ENCODE measurements at places on chromosomes 13 and 19.

DNA sequence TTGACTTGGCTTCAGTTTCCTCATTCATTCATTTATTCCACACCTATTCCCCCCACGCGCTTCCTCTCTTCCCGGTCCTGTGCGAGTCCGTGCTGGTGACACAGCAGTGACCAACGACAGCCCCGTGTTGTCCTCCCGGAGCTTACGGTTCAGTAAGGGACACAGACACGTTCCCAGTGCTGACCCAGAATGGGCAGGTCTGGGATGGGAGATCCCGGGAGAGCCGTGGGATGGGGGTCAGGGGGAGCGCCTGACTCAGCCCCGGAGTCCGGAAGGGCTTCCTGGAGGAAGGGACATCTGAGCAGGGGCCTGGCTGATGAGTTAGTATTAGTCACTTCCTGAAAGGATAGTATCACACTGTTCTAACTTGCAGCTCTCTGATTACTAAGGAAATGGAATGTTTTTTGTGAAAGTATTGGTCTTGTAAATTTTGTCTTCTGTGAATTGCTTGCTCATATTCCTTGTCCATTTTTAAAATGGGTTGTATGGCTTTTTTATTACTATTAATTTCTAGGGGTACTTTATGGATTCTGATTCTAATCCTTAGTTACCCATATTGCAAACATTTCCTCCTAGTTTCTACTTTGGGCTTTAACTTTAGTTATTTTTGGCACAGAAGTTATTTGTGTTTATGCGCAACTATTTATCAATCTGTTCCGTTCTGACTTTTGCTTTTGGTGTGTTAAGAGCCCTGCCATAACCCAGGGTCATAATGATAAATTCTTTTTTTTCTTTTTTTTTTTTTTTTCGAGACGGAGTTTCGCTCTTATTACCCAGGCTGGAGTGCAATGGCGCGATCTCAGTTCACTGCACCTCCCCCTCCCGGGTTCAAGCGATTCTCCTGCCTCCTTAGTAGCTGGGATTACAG is 708 bp upstream of the ERCC1 start:
- peak; percentile 84 for DNase-seq

- no peak for DNase-seq
These were observed 177.5 kb downstream of the FOXO1 start for GRCh38 chr13:40488869-40489391.

- DNase-seq: no peak
These were observed 37.6 kb downstream of the ARHGEF18 start for GRCh38 chr19:7386308-7386707.

GRCh38 chr19:14147797-14148605 is 11.6 kb upstream of the ASF1B start:
- no peak for DNase-seq

- DNase-seq: no peak
These were observed 102.7 kb downstream of the LMO7 start for GRCh38 chr13:75738841-75739240.

DNA sequence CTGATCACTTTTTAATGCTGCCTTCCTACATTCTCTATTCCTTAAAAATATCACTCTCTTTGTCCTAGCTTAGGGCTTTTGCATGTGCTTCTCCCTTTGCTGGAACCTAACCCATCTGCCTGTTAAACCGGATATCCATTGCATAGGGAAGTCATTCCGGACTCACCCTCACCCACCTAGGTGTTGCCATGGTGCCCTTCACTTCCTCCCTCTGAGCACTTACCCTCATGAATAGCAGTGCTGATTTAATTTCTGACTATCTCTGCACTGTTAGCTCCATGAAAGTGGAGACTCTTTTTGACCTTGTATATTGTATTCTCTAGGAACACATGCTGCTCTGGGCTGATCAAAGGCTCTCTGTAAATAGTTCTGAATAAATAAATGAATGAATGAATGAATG is 401.9 kb downstream of the PCDH20 start:
- no peak for DNase-seq

DNA sequence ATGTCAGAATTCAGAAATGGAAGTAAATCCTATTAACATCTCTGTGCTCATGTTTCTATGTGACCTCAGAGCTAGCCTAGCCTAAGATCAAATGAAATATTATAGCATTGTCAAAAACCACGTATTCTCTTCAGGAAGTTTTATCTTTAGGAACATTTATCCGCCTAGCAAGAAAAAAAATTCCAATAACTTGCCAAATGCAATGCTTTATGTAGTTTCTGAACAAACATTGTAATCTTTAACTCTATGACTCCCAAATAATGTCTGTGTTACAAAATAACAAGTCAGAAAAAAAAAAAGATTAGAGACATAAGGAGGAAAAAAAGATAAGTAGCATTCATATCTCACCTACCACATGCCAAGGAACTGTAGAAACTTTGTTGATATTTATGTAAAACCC is 18.4 kb upstream of the IPO5 start:
- DNase-seq: no peak

DNA sequence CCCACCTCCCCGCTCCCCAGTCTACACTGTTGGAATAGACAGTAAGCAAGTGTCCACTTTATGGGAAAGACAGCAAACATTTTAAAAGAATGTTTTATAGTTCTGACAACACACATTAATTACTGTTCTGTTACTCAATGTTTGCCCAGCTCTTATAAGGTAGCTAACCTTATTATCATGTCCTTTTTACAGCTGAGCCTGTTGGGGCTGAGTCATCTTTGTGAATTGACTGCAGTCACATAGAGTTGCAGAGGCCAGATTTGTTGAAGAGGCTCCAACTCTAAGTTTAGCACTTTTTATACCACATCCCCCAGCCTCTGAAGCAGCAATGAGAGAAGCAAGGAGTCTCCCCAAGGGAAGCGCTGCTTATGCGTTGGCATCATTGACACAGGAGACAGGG is 76.2 kb downstream of the C13orf42 start:
- no peak for DNase-seq

GRCh38 chr19:40590464-40591265 is 10.5 kb upstream of the LTBP4 start:
- DNase-seq: no peak

DNA sequence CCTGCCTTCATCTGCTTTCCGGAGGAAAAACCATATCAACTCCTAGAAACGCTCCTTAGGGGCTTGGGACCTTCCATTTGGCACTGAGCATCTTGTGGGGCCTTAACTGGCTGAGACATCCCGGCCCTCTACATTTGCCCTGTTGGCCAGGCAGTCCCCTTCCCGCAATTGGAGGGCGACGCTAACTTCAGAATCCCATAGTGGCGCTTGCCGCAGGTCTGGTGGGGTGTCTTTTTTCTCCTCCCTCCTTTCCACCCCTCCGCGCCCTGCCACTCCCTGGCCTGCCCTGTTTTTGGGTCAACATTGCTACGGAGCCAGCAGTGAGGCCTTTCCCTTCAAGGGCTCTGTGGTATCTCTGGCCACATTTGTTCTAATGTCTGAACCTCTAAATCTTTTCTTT is 13.6 kb upstream of the CRTC1 start:
- DNase-seq: no peak

GRCh38 chr13:33110386-33110712 is 94.1 kb downstream of the KL start:
- DNase-seq: no peak

DNA sequence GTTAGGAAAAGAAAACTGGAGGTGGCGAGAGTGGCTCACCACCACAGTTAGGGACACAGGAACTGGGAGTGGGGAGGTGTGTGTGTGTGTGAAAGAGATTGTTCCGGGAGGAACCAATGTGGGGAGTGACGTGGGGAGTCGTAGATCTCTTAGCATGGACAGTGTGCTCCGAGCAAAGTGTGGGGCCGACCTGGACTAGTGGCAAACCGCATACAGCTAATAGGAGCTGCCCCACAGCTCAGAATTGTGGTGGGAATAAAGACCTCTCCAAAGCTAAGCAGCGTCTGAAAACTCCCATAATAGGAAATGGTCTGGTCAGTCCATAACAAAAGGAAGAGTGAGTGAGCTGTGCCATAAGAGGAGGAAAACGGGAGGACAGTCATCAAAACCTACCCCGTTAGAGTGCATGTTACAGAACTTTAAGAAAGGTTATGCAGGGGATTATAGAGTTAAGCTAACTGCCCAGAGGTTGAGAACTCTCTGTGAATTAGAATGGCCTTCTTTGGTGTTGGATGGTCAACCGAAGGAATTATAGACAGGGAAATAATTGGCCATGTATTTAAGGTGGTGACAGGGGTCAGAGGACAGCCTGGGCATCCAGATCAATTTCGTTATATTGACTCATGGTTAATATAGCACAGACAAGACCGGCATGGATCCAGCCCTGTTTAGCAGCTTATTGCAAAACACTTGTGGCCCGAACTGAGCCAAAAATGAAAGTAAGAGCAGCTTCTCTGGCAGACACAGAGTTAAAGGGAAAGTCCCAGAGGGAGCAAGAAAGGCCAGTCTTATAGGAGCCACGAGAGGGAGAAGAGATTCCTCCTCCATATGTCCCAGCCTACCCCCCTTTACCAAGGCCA is 8.9 kb upstream of the SLC15A1 start:
- DNase-seq: peak; percentile 45

DNA sequence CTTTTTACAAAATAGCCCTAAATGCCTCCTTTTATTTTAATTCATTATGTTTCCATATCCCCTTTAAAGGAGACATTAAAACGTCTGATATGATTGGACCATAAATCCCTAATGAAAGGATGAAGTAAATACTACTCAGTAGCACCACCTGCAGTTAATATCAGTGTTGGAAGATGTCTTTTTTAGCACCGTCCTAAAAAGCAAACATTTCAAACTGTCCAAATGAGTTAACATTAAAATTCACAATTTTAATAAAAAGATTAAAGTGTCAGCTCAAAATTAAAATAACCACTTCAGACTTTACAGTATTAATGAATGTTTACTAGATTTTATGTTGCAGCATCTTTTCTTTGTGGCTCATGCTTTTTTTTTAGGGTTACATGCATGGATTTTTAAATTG is 12.3 kb downstream of the ZNF507 start:
- no peak for DNase-seq

GRCh38 chr13:24165746-24166145 is 5.2 kb downstream of the SPATA13 start:
- DNase-seq: no peak

DNA sequence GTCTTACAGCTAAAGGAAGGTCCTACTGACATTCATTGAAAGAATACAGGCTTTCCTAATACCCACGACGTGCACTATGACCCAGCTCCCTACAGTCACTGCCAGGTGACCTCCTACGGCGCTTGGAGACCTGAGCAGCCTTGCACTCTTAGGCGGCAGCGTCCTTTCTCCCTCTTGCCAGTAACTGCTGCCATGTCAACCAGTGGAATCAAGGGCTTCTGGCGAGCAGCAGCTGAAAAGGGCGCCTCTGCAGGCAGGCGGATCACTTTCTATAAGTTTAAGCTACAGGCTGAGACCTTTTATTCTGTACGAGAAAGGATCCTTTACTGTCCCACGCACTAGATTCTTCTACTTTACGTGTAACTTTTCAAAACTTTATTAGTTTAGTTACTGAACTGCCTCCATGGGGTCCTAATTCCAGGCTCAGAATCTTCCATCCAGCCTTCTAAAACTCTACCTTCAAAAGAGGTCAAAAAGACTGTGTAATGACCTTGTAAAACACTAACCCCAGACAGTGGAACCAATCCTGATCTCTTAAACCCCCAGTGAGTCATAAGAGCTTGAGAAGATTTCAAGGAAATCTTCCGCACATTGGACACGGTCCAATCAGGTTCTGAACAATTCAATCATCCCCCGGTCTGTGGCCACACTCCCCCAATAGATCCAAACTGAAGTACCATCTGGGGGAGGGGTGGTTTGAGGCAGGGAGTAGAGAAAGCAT is 1.9 kb downstream of the KCTD12 start:
- no peak for DNase-seq

GRCh38 chr13:111043575-111043982 is 71.5 kb upstream of the ARHGEF7 start:
- no peak for DNase-seq

- no peak for DNase-seq
These were observed 10.6 kb upstream of the NFIX start for GRCh38 chr19:12984683-12985048.

- DNase-seq: no peak
These were observed 7.3 kb downstream of the PTBP1 start for GRCh38 chr19:804419-805165.

DNA sequence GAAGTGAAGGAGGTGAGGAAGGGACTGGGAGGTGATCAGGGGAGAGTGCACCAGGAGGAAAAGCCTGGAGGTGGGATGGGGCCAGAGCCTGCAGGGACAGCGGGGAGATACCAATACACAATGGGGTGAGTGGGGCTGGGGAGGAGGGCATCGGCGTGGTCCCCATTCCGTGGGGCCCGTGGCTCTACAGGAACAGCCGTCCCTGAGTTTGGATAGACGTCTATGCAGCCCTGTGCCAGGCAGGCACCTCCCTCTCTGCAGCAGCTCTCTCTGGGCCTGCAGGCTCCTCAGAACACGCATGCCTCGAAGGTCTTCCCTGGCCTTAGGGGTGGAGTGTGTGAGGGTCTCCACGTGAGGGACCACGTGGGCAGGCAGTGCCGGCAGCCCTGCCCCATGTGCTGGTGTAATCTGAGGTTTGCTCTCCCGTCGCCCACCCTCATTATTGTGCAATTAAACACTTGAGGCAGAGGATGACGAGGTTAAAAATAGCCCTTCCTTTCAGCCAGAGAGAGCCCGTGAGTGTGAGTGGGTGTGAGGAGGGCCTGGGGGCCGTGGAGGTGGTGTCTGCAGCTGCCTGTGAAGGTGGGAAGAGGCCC is 16.5 kb downstream of the C2CD4C start:
- DNase-seq: no peak

DNA sequence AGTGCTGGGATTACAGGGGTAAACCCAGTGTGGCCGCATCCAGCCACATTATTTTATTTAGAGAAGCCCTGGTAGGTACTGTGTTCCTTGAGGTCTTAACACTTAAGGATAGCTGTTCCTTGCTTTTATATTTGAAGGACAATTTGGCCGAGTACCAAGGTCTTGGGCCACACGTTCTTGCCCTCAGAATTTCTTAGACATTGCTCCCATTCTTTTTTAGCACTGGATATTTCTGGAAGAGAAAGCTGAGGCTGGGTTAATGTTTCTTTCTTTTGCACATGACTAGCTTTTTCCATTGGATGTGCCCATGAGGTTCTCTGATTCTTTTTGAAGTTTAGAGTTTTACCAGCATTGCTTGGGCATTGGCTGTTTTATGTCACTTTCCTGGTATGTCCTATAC is 5.5 kb upstream of the RNF113B start:
- no peak for DNase-seq

DNA sequence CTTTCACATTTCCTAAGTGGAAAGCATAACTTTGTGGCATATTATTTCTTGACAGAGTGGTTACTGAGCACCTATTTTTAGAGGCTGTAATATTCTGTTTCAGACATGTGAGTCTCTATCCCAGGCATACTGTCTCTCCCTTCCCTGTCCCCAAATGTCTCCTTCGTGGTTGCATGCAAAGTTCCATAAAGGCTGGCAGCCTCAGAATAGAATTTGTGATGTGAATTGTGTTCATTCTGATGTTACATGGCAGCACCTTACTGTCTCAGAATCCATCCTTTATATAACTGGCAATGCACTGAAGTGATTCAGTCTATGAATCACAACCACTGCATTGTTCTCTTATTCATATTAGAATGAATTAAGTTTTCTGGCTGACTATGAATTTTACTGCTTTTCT is 89.0 kb upstream of the SLC7A1 start:
- DNase-seq: no peak

- no peak for DNase-seq
These were observed 12.8 kb upstream of the CEACAM3 start for GRCh38 chr19:41783612-41784011.

- DNase-seq: peak; percentile 71
These were observed 51.1 kb downstream of the FAM216B start for GRCh38 chr13:42832341-42833096.

GRCh38 chr13:22144806-22145205 is 473.9 kb downstream of the FGF9 start:
- no peak for DNase-seq
